RCC 7860 (cell line): ENCODE measurements at places on chromosomes 6 and 20.
A peak's percentile ranks its signal among the peaks of the same experiment; 100 is the strongest.

GRCh38 chr6:48449002-48449401 lies 338.0 kb upstream of the PTCHD4 start:
- no peak for DNase-seq

DNA sequence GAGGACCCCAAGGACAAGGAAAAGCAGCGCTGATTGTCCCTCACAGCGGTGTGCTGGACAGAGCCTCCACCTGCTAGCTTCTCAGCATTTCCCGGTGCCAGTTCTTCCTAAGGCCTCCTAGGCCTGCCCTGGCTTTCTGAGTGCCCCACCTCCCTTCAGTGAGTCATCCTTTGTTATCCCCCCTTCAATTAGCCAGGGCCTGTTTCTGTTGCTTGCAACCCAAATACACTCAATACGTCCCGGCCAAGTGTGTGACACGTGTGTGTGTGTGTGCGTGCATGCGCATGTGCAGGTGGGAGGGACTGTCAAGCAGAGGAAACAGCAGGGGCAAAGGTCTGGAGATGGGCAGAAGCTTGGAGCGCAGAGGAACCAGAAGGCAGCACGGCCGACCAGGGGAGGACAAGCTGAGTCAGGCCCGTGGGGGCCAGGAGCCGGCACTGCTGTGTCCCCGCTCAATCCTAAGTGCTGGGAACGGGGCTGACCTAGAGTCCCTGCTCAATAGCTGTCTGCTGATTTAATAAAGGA lies 159.8 kb downstream of the PREX1 start:
- no peak for DNase-seq

- DNase-seq = no peak
Measured at GRCh38 chr6:25872814-25873213, 1.2 kb downstream of the SLC17A3 start.

- DNase-seq = no peak
Measured at GRCh38 chr20:23605867-23606651, at the start of gene CST9. Gene CST9 (minus strand): TSS chr20:23605917. CDS start chr20:23605864, 53 bp downstream.

GRCh38 chr6:90044182-90044832 lies 150.0 kb downstream of the GJA10 start:
- DNase-seq = no peak

- DNase-seq = peak; percentile 24
Measured at GRCh38 chr20:52958211-52958610, 13.9 kb upstream of the TSHZ2 start.

- no peak for DNase-seq
Measured at GRCh38 chr6:1311400-1312202, at the start of gene FOXQ1. Gene FOXQ1 (plus strand): TSS chr6:1312098. CDS start chr6:1312705, 607 bp downstream.

DNA sequence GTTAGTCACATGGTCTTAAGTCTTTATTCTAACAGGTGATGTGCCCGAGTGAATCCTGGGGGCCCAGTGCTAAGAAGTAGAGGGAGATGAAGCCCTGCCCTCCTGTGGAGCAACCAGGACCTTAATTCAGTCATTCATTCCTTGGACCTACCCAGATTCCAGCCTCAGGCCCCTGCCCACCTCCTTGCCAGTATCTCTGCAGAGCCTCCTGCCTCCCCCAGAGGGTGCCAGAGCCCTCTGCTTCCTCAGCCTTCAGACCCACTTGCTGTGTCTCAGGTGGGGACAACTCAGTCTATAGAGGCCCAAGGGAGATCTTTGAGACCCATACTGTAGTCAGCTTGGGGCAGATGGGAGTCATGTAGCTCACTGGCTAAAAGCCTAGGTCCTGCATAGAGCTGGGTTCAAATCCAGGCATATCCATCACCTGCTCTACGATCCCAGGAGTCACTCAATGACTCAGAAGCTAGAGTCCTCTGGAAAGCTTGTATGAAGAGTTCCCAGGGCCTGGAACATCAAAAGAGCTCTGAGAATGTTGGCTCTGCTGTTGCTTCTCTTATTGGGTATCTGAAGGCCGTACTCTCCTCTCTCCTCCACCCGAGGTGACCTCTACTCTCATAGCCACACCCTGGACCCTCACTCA lies 3.9 kb upstream of the SIGLEC1 start:
- peak; percentile 18 for DNase-seq

DNA sequence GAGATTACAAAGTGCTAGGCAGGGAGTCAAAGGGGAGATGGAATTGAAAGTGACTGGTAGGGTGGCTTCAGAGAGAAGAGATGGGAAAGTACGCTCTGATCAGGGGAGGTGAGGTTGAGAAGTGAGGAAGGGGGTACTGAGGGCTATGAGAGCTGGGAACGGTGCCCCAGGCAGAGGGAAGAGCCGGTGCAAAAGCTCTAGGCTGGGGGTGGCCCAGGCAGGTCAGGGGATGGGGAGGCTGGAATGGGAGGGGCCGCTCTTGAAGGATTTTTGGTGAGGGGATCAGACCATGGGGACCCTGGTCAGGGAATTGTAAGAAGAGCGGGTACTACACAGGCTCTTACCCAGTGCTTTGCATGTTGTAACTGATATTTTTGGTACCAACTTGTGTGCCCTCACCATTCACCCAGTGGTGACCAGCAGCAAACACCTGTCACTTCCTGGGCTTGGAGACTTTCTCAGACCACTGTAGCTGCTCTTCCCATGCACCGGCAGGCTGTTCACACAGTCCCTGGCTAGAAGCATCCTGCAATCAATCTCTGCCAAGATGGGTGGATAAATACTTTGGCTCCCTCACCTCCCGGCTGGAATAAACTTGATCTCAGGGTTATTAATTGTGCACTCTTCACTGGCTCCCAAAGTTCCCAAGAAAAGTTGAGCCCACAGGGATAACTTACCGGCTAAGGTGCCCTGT lies 24.0 kb downstream of the PCK1 start:
- no peak for DNase-seq

- peak; percentile 66 for DNase-seq
Measured at GRCh38 chr6:3032986-3033385, 33.3 kb downstream of the NQO2 start.

- no peak for DNase-seq
Measured at GRCh38 chr6:126206504-126207246, 133.2 kb upstream of the CENPW start.

DNA sequence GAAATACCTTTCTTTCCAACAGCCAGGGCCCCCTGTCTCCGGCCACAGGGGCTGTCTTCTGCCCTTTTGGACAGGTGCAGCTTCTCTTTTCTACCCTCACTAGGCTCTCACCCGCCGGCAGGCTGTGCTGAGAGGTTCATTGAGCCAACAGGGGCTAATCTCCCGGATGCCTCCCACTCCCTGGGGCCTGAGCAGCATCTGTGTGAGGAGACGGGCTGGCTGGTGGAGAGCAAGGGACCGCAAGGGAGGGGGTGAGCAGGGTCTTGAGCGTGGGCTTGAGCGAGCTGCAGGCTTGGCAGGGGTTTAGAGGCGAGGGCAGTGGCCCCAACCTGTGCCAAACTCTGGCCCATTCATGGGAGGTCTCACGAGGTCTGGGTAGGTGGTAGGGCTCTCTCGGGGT lies 56.5 kb upstream of the CST7 start:
- DNase-seq = no peak

DNA sequence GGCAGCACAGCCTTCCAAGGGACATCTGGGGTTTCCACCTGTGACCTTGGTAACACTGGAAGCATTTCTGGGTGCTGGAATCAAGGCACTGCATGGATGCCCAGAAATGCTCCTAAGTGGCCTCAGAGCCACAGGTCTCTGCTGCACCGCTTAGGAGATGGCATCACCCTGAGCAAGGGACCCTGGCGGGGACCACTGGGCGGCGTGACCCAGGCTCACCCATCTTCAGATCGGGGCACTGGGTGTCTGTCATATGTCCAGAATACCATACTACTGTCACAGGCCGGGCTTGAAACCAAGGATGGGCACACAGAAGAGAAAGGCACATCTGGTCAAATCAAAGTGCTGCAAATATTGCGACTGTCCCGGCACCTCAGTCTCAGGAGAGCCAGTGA lies 45.9 kb downstream of the SSR1 start:
- DNase-seq = no peak

- peak; percentile 68 for DNase-seq
Measured at GRCh38 chr6:146546443-146547043, 2.9 kb downstream of the RAB32 start.
